ENCODE measurements at places on chromosomes 1 and 21. TPM values are rescaled to one million over a fixed set of nuclear protein-coding genes. Genes with fewer than 3 reads are reported as not detected.

DNA sequence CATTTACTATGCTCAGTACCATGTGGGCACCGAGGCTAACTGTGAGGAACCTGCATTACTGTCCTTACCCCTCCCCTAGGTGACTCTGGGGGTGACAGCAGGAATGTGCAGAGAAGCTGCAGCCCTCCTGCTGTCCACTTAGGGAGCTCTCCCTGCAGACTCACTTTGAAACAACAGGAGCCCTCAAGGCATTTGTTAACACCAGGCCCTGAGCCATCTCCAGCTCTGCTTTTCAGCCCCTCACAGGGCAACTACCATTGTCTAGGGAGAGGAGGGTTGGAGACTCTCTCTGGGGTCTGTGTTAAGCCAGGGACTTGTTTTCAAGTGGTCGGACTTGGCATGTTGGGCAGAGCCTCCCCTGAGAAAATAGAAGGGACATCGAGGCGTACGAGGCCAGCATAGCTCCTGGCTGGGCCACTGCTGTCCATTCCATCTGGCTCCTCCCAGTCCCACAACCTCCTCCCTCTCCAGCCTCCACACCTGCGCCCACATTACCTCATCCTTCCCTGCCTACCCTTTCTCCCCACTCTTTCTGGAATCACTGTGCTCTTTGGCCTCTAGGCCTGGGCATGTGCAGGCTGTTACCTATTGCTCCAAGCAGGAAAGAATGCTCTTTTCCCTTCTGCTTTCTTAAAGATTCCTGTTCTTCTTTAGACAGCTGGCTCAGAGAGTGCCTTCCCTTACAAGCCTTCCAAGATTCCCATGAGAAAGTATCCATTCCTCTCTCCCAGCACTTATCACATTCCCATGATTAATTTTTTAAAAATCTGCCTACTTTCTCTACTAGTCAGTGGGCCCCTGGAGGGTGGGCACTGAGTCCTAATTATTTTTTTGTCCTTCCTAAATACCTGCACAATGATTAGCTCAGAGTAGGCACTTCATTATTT lies 102.7 kb upstream of the GCLM start:
- no peak for DNase-seq

DNA sequence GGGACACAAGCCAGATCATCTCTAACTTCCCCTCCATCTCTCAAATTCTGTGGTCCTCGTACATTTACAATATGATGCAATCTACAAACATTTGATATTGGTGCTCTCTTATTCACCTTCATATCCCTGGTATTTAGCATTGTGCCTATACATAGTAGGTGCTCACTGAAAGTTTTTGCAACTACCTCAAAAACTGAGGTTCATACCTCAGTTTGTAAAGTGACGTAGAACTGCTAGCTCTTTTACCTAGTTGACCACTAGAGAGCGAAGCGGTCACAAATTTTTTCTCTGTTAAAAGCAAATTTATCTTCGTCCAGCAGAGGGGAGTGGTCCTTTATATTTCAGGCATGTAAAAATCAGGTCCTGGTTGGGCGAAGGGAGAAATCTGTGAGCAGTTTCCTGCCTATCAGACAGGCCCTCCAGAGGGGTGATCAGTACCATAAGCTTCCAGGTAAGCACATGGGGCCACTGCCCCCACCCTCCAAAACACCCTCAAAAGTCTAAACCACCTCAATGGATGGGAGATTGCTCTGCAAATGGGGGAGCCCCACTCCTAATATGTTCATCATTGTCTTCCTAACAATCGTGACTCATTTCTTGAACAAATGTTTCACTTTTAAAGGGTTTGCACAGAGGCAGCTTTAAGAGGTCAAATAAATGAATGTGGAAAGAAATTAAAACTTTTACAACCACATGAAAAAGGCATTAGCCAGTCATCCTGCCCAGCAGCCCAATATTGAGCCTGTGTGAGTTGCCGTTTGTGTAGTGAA lies 10.6 kb upstream of the HLCS start:
- DNase-seq = no peak

DNA sequence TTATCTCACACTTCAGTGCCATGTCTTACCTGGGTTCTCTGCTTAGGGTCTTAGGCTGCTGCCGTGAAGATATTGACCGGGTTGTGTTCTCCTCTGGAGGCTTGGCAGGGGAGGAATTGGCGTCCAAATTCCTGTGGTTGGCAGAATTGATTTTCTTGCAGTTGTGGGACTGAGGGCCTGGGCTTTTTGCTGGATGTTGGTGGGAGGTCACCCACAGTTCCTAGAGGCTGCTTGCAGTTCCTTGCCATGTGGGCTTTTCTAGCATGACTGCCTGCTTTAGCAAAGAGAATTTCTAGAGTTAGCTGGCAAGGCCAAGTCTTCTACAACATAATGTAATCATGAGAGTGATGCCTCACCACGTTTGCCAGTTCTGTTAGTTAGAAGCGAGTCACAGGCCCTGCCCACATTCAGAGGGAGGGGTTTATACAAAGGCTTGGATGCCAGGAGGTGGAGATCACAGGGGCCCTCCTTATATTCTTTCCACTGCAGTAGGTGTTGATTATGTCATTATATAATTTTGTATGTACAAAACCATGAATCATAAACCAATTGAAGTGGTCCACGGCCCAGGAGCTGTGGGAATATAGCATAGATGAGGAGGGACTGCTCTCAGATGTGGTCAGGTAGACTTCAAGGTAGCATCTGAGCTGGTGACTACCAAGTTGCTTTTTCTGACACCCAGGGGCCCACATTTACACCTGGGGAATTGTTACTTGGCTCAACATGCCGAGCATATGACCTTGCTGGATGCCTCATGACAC lies 6.6 kb downstream of the UBL4B start:
- DNase-seq = no peak

DNA sequence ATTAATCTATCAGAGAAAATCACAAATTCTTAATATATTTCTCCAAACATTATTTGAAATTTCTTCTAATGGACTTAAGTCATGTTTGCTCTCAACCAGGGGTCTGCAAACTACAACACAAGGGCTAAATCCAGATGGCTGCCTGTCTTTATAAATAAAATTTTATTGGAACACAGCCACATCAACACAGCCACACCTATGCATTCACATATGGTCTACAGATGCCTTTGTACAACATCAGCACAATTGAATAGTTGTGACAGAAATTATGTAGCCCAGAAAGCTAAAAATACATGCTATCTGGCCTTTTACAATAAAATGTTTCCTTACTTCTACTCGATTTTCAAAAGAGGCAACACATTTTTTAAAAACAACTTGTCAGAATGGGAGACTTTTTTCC lies 103.9 kb downstream of the DPYD start:
- no peak for DNase-seq

DNA sequence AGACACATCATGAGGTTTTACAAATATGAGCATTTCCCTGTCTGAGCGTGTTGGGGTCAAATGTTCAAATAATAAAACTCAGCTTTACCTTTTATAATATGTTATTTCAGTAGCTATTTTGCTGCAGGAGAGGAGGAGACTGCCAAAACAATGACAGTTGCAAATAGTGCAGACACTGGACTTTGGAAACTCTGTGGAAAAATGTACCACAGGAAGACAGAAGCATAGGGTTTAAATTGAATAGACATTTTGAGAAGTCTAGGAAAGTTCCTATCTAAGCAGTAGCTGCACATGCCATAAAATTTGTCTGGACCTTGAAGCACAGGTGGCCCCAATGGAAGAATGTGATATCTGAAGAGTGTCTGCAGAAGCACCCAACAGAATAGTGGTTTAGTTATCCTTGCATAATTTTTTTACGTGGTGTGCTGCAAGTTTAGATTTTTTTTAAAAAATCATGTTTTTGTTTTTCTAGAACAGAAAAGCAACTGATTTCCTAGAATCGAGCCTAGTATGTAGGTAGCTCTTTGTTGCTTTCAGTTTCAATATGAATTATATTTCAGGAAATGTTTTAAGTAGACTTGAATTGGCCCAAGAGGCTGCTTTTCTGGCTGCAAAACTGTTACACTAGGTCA lies 14.0 kb upstream of the GBP5 start:
- DNase-seq = no peak

DNA sequence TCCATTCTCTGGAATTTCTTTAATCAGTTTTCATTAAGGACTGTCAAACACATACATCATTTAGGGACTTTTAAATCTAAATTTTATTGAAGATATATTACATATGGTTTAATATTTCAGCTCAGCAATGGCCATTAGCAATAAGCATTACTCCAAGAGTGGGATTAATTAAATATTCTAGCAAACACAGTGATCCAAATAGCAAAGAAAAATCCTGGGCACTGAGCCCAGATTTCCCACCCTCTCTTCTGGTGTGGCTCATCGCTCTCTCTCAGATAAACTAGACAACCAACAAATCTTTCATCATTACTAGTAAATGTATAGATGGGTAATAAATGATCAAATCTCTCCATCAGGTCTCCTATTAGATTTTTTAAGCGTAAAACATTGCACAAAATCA lies 53.5 kb upstream of the FOXD3 start:
- DNase-seq = no peak

GRCh38 chr1:235069577-235070563 lies 58.8 kb downstream of the TOMM20 start:
- DNase-seq = no peak

DNA sequence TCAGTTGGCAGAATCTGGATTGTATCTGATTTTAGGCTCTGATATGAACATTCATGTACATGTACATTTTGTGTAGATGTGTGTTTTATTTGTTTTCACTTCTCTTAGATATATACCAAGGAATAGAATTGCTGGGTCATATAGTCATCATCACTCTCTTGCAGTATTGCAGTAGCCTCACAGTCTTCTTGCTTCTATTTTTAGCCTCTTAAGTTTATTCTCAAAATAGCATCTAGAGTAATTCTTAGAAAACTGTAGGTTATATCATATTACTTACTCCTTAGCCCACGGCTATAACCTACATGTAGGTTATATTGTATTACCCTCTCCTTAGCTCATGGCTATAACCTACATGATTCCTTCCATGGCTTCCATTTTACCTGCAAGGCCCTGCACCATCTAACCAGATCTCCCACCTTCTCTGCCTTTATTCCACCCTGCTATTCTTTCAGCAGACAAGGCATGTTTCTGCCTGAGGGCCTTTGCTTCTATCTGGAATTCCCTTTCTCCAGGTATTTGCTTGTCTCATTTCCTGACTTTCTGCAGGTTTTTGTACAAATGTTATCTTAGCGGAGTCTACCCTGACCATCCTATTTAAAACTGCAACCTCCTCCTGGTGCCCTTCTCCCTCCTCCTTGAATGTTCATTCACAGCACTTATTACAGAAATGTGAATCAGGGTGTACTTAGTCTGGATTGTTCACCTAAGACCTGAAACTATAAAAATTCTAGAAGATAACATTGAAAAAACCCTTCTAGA lies 109.0 kb upstream of the ETV3 start:
- DNase-seq = no peak

DNA sequence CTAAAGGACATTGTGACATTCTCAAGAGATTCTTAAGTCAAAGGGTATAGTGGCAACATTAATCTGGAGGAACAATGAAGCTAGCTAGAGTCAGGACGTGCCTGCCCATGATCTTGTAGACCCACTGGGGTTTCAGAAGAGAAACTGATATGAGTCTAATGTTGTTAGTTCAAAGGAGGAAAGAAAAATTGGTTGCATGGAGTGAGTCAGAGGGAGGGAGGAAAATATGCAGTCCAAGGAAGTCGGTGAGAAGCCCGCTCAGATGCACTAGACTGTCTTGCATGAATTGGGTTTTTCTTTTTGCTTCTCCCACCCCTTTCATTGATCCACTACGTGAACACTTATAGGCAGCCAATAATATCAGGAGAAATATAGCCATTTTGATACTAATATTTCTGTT lies 53.8 kb upstream of the SYT14 start:
- no peak for DNase-seq

DNA sequence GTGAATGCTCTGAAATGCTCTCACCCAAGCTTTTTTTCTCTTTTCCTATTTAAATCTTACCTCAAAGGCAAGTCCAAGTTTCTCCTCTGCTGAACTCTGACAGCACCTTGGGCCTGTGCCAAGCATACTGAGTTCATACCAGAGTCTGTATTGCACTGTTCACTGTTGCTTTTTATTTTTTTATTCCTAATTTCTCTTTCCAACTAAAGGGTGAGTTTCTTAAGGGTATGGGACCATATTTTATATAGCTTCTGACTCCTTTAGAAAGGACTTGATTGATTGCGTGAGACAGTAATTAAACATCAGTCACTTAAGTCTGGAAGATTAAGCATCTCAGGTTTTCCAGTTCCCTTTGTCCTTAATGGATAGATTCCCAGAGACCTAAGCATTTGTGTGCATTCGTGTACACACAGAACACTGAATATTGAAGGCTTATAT lies 69.9 kb downstream of the CACHD1 start:
- no peak for DNase-seq

DNA sequence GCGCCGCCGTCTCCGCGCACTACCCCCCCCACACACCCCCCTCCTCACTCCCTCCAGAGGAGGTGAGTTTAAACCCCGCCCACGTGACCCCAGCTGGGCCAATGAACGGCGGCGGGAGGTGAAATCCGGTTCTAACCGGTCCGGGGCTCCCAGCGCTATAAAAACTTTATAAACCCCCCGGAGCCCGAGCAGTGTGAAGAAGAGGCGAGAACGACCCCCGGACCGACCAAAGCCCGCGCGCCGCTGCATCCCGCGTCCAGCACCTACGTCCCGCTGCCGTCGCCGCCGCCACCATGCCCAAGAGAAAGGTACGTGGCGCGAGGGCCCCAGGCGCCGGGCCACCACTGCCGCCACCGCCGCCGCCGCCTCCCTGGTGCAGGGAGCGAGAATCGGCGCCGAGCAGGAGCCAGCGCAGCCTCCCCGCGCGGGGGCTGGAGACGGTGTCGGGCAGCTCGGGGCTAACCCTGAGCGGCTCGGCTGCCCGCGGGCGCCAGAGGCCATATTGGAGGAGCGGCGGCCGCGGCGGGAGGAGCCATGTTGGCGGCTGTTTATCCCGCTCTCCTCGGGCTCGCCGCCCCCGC lies at the start of gene HMGN2:
TSS of gene HMGN2 (plus strand) at position 121 of the 581 bp plus-strand sequence. CDS start at position 294, 173 bp downstream.
- DNase-seq = peak; percentile 94

DNA sequence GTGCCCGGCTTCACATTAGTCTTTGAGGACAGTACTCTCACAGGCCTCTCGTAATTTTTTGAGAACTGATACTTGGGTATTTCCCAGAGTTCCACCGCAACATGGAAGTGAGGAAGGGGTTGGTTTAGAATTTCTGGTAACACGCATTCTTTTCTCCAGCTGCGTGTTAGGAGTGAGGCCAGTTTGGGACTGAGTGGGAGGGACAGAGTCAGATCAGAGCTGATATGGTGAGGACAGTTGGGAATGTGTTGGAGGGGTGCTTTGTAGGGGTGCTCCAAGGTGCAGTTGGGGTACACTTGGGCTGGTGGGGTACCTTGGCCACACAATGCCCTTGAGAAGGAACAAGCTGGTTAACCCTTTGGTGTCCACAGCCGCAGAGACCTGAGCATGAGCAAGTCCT lies 6.7 kb downstream of the FBXO6 start:
- no peak for DNase-seq

The CYP4X1 gene
- not detected for total RNA-seq

The GBP6 gene
- total RNA-seq = 0.08 TPM

The MPZ gene
- total RNA-seq = 3.2 TPM

The KCNJ6 gene
- total RNA-seq = not detected

The ADGRB2 gene
- total RNA-seq = 0.71 TPM

The TNFRSF18 gene
- total RNA-seq = 14.8 TPM

Measured in CD4-positive, alpha-beta T cell (primary cell).